ENCODE measurements at places on chromosomes 6 and 20. TPM values are rescaled to one million over a fixed set of nuclear protein-coding genes. Genes with fewer than 3 reads are reported as not detected.

Gene ZHX3
- polyA plus RNA-seq: 10.2 TPM

Gene ZNF76
- polyA plus RNA-seq: 41.0 TPM

Gene RNF144B
- 15.1 TPM for polyA plus RNA-seq

Gene C20orf202
- polyA plus RNA-seq: 1.2 TPM

Gene JPH2
- polyA plus RNA-seq: 1.6 TPM

Gene PLA2G7
- 0.88 TPM for polyA plus RNA-seq

Gene PRR3
- polyA plus RNA-seq: 39.5 TPM

Gene HCRTR2
- polyA plus RNA-seq: 0.10 TPM

Gene ZSCAN9
- 35.9 TPM for polyA plus RNA-seq

Gene LY6G5B
- polyA plus RNA-seq: 25.2 TPM

Gene BRD2
- 317 TPM for polyA plus RNA-seq

Gene NOTCH4
- polyA plus RNA-seq: 40.9 TPM

Gene HSPA1L
- polyA plus RNA-seq: 2.9 TPM

Gene LRP11
- 40.3 TPM for polyA plus RNA-seq

Gene ZC3H12D
- 0.92 TPM for polyA plus RNA-seq

Gene IMPG1
- 1.6 TPM for polyA plus RNA-seq

Gene GHRH
- polyA plus RNA-seq: not detected
